ENCODE measurements at places on chromosomes 13 and 19. TPM values are rescaled to one million over a fixed set of nuclear protein-coding genes. Genes with fewer than 3 reads are reported as not detected.

The DMKN gene
- total RNA-seq: not detected

The MAP4K1 gene
- total RNA-seq: 310 TPM

The GPR18 gene
- total RNA-seq: 8.6 TPM

The OVOL3 gene
- total RNA-seq: not detected

The CEACAM19 gene
- total RNA-seq: not detected

The NR2F6 gene
- 0.52 TPM for total RNA-seq

The RUVBL2 gene
- total RNA-seq: 18.5 TPM

The ELF1 gene
- total RNA-seq: 285 TPM

The B3GNT8 gene
- 0.67 TPM for total RNA-seq

The SPACA4 gene
- total RNA-seq: not detected

The POGLUT2 gene
- total RNA-seq: 0.64 TPM

The STOML3 gene
- total RNA-seq: not detected

The BRME1 gene
- 1.7 TPM for total RNA-seq

The POU4F1 gene
- 0.22 TPM for total RNA-seq

The PLEKHG2 gene
- 209 TPM for total RNA-seq

The LILRA6 gene
- not detected for total RNA-seq

DNA sequence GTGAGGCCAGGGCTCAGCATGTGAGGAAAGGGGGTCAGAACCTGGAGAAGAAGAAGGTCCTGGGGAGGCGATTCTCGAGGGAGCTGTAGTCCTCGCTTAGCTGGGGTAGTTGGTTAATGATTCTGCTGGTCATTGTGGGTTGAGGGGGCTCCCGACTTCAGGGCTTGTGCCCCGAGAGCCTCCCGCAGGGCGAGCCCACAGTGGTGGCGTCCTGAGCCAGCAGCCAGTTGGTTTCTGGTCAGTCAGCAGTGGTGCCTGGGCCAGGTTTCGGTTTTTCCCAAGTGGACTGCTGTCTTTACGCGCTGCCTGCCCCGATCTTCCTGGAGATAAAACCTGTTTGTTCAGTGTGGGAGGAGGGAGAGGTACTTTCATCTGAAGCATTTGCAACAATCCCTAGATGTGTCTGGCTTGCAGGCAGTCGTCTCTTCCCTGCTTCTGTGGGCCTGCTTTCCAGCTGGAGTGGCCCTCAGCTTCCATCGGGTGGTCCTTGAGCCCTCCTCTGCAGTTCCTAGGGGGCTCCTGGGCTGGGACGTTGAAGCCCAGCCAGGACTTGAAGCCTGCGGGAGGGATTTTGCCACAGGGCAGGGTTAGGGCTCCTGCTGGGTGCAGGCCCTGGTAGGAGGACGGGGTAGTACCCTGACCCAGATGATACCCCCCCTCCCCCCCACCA is 3.2 kb downstream of the PTBP1 start:
- DNase-seq: no peak

GRCh38 chr19:50377051-50377461 is 799 bp downstream of the NR1H2 start:
- DNase-seq: peak; percentile 61

- no peak for DNase-seq
Observed at GRCh38 chr19:35856546-35857149, at the start of gene KIRREL2. Gene KIRREL2, plus strand, starts transcription at chr19:35856911. Its CDS starts 209 bp downstream, at chr19:35857120.

DNA sequence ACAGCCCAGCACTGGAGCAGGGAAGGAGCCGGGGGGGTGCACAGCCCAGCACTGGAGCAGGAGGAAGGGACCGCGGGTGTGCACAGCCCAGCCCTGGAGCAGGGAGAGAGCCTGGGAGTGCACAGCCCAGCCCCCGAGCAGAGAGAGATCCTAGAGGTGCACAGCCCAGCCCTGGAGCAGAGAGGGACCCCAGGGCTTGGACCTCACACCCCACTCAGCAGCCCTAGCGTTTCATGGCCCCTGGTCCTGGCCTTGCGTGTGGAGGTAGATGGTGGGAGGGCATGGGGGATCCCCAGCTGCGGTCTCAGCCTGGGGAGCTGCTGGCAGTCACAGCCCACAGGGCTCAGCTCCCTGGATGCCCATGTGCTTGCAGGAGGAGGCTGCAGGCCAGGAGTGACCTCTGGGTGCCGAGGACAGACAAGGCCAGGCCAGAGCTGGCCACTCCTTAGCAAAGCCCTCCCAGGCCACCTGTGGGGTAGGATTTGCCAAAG is 25.1 kb downstream of the GAS6 start:
- DNase-seq: no peak

- DNase-seq: peak; percentile 79
Observed at GRCh38 chr13:30616927-30617314, 799 bp upstream of the USPL1 start.

- no peak for DNase-seq
Observed at GRCh38 chr13:24654741-24655140, 25.5 kb upstream of the ATP12A start.

GRCh38 chr19:29247471-29247870 is 34.5 kb upstream of the UQCRFS1 start:
- DNase-seq: no peak

DNA sequence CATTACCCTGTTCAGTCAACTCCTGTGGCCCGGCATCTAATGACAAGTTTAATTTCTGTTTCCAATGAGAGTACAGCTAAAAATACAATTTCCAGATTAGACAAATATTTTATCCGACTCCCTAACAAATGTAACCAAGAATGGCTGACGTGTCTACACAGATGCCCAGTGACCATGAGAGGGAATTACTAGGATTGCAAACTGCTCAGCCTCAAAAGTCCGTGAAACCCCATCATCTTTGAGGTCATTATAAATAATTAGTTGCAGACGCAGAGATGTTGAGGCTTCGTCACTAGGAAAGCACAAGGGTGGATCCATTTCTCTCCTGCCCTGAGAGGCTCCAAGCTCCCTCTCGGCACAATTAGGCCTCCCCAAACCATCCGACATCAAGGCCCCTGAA is 104.1 kb upstream of the ZNF507 start:
- no peak for DNase-seq

- DNase-seq: no peak
Observed at GRCh38 chr19:46232029-46232428, 2.5 kb downstream of the IGFL1 start.

GRCh38 chr13:86572115-86572514 is 772.9 kb upstream of the SLITRK6 start:
- no peak for DNase-seq

DNA sequence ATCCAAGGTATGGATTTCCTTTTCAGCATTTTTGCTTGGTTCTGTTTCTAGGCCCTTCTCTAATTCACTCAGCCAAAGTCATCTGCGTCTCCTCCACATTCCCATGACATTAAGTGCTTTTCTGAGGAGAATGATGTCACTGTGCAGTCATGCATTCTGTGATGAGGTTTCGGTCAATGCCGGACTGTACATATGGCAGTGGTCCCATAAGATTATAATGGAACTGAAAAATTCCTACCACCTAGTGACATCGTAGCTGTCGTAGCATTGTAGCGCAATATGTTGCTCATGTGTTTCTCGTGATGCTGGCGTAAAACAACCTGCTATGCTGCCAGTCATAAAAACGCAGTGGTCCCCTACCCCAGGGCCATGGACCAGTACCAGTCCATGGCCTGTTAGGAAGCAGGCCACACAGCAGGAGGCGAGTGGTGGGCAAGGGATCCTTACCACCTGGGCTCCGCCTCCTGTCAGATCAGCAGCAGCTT is 63.4 kb upstream of the TNFRSF19 start:
- no peak for DNase-seq

DNA sequence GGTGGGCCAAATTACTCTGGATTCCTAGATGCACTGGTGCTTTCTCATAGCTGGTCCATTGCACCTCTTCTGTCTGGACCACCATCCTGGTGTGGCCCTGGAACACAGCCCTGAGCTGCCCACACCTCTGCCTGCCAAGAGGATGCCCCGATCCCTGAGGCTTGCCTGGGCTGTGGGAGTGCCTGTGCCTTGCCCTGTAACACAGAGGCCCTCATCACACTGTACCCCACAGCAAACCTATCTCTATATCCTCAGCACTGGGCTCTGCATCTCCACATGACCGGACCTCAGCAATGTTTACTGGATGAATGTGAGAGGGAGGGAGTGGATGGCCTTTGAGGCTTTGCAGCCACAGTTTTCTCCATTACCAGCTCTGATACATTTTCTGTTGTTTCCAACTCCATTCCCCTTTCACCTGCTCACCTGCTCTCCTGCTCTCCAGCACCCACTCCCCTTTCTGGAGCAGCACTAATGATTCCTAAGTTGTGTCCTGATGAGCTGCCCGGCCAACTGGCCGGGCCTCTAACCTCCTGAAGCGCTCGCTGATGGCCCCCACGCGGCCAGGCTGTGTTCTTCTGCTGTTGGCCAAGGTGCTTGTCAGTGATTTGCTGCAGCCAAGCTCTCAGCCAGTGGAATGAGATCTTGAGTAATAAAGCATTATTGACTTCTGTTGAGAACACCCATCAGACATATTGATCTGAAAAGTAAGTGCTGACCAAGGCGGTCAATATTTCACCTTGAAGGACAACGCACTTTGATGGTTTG is 232.6 kb downstream of the TEX29 start:
- no peak for DNase-seq

DNA sequence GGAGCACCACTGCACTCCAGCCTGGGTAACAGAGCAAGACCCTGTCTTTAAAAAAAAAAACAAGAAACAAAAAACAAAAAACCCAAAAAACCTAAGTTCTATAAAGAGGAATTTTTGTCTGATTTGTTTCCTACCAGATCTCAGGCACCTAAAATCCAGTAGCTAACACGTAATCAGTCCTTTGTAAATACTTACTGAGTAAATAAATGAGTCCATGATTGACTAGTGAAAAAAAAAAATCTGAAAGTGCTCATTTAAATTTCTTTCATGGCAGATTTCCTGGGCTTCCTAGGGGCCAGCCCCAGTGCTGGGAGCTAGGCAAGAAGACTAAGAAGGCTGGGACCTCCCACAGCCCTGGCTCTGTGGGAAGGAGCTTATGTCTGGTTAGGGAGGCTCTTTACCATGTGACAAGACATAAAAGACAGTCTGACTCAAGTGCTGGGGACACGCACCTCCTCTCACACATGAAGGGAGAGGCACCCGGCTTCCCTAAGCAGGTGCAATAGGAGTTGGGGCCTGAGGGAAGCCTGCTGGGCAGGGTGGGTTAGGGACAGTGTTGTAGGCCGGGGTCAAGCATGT is 22.5 kb downstream of the LIG1 start:
- DNase-seq: no peak

DNA sequence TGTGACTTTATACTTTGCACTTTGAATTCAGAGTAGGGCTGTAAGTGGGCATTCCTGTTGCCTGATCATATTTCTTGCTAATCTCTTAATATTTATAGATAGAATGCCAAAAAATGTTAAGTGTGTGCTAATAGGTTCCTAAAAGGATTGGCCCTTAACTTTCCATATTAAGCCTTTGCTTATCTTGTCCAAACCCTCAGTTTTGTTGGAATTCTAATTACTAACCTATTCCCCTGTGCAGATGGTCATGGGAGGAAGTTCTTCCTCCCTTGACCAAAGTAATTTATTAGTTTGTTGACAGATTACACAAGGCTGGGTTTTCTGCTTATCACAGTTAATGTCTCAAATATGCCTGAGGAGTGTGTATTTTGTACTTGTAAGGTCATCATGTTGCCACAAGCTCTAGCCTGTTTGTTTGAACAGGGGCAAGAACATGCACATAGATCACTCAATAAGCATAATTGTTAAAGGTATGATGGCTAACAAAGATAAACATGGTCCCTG is 541.1 kb upstream of the SPRY2 start:
- no peak for DNase-seq

GRCh38 chr13:21225841-21226581 is 49.6 kb downstream of the MRPL57 start:
- no peak for DNase-seq
